ENCODE measurements at places on chromosomes 2 and 18.

GRCh38 chr2:24330161-24330560, 30.2 kb downstream of the ITSN2 start:
- no peak for DNase-seq

DNA sequence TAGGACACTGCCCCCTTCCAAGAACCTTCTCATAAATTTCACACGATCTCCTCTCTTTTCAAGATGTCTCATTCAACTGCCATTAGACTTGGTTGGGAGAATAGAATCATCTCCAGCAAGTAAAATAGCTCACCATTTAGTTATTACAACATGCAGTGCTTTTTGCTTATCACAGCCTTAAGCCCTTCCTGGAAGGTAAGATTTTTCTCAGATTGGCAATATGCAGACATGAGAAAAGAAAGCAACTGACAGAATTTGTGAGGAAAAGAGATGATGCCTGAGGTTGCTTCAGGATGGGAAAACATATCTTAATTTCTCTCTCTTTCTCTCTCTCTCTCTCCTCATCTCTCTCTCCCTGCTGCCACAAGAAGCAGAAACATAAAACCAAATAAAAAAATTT, 855.1 kb upstream of the ACVR2A start:
- no peak for DNase-seq

DNA sequence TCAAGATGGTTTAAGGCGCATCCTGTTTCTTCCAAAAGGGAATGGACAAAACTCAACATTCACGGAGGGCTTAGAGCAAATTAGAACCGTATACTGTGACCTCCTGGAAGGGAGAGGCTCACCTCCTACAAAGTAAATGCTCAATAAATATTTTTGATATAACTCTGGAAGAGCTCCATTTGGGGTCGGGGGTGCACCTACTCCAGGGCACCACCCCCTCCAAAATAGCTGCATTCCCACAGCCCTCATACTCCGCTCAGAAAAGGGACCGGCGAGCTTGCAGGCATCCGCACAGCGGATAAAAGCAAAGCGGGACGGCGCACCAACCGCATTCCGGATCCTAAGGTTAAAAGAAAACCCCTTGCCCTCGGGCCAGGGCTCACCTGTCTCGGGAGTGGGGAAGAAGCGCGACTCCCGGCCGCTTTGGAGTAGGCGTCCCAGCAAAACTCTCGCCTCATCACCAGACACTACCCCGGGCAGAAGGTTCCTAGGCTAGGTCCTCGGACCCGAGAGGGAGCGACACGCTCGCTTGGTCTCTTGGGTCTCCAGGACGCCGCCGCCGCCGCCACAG, 378 bp downstream of the WDPCP start:
- no peak for DNase-seq

DNA sequence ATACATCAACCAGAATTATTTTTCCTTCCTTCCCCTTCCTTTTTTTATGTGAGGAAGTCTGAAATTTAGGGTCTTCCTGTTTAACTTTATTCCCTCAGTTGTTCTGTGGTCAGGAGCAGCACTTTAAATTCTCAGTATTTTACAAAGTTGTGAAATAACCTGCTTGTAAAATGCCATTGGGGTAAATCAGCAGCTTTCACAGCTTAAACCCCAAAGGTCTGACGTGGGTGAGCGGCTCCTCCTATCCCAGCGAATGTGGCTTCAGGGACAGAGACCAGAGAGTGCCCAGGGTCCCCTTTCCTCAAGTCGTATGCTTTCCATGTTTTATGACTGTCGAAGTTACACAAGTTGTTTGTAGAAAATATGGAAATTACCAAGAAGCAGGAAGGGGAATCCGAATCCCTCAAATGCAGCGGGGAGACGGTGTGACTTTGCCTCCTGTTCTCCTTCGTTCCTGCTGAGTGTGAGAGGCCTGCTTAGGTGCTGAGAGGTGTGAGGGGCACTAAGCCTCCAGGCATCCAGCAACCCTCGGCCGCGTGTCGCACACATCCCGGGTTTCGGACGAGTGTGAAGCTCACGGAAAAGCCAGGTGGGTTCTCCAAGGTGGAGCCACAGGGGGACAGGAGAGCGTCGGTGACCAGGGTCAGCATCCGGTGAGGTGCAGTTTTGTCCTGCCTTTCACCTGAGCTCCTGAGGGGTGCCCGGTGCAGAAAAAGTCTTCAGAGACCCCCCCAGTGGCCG, 10.8 kb upstream of the KCNG2 start:
- no peak for DNase-seq

- DNase-seq = no peak
Measured at GRCh38 chr2:23705771-23706612, 220.9 kb downstream of the ATAD2B start.

DNA sequence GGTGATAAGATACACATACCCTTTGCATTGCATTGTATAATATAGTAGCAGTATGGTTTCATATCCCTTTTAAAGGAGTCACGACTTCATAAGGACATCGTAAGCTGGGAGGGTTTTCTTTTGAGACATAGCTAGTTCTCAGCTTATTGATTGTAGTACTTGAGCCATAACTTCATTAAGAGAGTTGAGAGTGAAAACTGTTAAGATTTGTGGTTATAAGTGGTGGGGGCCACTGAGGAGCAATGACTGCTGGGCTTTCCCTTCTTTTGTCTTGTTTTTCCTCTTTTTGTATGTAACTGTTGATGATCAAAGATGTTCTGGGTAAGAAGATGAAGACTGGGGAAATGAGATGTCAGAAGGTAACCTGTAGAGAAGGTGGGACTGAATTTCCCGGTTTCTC, 11.0 kb downstream of the EIF5B start:
- DNase-seq = no peak

GRCh38 chr2:101844055-101844635, 146.6 kb downstream of the MAP4K4 start:
- no peak for DNase-seq

All from HL-60 (cell line).